Activated gamma-delta T cell treated with anti-CD3 and anti-CD28 coated beads, Interleukin-2, amount 50 U/mL, for 16 hours (primary cell): ENCODE measurements at places on chromosomes 2 and 18.
A peak's percentile ranks its signal among the peaks of the same experiment; 100 is the strongest.

DNA sequence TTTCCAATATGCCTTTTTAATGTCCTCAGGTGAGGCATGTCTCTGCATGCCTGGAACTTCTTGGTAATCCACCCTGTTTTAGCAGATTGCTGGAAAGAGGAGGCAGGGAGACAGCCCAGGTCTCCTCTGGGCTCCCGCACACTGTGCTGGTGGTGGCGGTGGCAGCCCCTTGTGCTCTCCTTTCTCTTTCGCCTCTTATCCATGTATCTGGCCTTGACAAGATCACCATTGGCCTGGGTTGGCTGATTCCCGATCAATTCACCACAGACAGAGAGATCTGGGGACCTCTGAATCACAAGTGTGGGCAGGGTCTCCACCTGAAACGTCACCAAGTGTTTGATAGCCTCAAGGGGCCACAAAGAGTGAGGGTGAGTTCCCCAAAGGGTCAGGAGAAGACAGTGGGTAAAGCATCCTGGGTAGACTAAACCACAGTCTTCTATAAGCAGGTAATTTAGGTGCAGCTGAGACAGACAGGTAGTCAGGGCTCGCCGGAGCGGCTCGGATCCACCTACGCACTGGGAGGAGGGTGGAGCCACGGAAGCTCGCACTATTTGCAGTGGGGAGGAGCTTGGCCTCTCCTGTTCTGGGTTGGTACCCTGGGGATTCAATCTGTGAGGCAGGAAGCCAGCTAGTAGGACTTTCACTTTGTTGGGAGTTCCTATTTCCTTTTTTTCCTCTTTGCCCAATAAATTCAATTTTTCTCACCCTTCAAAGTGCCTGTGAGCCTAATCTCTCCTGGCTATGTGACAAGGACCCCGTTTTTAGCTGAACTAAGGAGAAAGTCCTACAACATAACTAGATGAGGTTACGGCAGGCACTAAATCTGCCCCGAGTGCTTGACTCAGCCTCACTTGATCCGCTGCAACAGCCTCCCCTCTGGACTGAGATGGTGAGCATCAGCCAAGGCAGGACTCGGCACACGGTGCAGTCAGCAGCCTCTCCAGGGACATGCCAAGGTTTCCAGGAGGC, 57.6 kb downstream of the SLC4A3 start:
- DNase-seq: no peak

- no peak for DNase-seq
Observed at GRCh38 chr2:70974592-70974991, 3.8 kb upstream of the ANKRD53 start.

DNA sequence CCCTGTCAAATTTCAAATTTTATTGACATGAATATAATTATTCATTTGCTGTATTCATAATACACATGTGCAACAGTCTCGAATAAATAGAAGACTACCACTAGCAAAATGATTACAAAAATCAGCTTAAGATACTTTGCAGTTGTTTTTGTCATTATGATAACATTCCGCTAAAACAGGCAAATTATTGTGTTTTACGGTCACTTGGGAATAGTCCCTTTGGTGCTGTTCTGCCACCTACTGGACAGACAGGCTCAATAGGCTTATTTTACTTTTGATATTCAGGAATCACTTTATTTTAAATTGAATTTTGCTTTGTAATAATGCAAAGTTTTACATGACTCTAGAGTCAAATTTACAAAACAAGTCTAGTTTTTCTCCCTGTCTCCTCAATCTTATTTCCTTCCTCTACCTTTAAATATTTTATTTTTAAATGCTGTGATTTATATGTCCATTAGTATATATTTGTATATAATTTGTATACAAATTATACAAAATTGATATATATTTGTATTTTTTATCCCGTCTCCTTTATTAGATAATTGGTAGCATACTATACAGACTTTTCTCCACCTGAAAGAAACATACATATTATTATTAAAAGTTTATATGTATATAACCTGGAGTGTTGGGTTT, 456.3 kb downstream of the DLGAP1 start:
- no peak for DNase-seq

GRCh38 chr2:185291035-185291647, 447.5 kb upstream of the FSIP2 start:
- DNase-seq: no peak

DNA sequence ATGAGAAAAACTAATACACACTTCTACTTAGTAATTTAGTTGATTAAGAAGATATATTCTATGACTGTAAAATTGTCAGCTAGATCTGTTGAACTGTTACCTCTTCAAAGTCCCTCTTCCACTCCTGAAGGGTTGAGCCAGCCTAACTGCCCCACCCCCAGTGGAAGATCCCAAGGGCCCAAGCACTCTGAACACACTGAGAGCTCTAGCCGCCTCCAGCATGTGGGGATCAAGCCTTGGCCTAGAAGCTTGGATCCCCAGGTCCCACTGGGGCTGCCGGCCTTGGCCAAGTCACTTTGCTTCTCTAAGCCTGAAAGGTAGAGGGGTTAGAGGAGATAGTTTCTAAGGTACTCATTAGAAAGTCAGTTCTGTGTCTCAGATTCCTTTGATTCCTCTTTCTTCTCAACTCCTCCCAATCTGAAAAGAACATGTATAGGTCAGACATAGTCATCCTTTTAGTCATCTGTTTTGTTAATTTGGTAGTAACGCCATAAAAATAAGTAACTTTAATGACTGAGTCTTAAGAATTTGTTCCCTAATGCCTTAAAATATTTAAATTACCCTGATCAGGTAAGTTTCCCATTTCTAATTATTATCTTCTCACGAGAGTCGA, 5.6 kb downstream of the CPSF3 start:
- DNase-seq: no peak

DNA sequence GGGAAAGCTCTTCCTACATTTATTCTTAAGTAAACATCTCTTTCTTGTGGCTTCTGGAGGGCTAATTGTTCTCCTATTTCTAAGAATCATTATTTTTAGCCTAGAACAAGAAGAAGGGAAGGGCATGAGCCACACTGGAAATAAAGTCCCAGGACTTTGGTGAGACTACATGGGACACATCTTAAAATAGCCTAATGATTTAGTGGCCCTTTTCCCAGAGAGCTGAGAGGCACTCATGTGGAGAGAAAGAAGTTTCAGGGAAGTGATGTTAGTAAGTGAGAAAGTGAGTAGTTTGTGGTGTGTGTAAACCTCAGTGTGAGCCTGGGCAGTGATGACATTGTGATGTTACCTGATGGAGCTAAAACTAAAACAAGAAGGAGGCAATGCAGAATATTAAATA, 14.6 kb downstream of the ITGA4 start:
- no peak for DNase-seq

DNA sequence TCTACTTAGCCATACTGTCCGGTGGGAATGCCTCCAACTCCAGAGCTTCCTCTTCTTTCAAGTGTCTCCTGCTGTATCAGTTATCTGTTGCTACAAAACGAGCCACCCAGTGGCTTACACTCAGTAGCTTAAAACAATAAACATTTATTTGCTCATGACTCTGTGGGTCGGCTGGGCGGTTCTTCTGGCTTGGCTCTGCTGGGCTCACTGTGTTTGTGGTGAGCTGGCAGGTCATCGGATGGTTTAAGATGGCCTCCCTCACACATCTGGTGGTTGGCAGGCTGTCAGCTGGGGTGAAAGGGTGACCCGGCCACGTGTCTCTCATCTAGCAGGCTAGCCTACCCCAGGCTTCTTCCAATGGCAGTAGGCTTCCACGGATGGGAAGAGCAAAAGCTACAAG, 122.4 kb upstream of the SLC1A4 start:
- DNase-seq: no peak

DNA sequence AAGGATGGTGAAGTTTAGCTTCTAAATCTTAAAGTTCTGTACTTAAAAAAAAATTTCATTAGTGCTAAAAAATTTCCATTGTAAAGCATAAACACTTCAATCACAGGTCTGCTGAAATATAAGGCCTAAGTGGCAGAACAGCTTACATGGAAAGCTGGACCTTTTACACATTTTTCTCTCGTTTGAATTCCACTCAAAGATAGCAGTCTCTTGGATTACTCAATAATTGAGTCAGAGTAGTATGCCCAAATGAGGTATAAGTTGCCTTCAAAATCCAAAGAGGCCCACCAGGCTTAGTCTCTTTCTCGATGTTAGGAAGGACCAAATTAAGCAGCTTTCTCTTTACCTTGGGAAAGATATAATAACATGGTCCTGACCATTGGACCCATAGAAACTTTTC, 220.4 kb upstream of the CWC22 start:
- no peak for DNase-seq

DNA sequence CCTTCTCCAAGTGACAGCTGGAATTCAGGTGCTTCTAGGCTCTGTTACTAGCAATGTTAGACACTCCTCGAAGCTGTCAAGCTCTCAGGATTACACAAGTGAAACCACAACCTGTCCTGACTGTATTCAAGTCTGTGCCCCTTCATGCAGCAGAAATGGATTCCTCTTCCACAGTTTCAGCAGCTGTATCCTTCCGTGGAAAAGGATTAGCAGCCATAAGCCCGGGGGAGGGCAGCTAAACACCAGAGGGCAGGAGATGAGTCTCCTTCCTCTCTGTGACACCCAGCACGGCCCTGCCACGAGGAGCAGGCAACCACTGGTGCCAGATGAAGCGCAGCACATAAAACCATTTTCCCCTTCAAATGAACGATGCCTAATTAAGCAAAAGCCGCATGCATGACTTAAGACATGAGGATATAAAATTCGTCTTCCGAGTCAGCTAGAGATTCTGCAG, 1.2 kb downstream of the ST3GAL5 start:
- peak; percentile 31 for DNase-seq

- no peak for DNase-seq
Observed at GRCh38 chr2:66303471-66303870, 131.5 kb upstream of the MEIS1 start.

GRCh38 chr2:88754585-88755320, 63.3 kb downstream of the RPIA start:
- no peak for DNase-seq

DNA sequence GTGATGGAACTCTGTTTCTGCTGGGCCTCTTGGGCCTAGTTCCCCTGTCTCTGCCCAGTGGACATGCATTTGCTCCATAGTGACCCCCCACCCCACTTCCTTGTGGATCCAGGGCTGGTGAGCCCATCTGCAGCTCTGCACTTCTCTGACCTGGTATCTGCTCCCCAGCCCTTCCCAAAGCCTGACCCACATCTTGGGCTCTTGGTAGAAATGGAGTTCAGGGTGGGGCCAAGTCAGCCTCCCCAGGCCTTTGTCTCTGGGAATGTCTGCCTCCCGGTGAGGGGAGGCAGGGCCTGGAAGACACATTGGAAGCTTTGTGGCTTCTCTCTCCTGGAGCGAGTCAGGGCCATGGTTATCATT, 6.3 kb upstream of the TRAF3IP1 start:
- no peak for DNase-seq

- no peak for DNase-seq
Observed at GRCh38 chr2:232418056-232418455, 11.4 kb downstream of the ALPG start.

DNA sequence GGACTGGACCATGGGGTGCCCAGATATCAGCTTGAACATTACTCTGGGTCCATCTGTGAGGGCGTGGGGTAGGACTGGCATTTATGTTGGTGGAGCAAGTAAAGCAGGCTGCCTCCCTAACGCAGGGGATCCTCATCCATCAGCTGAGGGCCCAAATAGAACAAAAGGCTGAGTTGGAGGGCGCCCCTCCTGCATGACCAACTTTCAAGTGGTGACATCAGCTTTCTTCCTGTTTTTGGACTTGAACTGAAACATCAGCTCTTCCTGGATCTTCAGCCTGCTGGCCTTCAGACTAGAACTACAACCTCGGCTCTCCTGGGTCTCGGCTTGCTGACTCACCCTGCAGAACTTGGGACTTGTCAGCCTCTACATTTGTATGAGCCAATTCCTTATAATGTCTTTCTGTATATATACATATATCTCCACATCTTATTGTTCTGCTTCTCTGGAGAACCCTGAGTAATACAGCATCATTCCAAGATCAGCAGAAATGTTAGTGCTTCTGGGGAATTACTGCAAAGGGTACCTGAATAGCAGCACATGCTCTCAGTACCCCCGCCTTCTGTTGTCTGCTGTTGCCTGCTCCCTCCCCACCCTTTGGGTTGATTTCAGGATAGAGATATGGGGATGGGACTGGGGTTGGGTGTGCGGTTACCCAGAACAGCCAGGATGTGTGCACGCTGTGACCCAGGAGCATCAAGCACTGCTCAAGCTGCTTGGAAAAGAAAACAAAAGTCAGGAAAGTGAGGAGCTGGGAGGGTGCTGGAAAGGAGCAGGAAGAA, 20.0 kb downstream of the TMEM127 start:
- no peak for DNase-seq

- DNase-seq: no peak
Observed at GRCh38 chr2:222418739-222419138, 5.6 kb upstream of the SGPP2 start.

DNA sequence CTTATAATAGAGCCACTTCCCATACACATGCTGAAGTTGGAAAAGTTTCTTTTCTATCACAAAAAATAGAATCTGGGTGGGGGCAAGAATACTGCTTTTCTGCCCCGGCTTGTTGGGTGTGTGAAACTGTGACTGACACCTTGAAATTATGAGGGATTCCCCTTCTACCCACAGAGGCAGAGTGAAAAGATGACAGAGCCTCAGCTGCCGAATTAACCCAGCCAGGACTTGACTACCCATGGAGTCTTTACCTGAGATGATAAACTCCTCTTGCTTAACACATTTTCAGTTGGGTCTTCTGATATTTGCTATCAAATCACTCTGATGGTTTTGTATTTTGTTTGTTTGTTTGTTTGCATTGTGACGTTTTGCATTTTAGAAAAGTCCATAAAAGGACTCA, 66.0 kb upstream of the PMAIP1 start:
- DNase-seq: no peak

DNA sequence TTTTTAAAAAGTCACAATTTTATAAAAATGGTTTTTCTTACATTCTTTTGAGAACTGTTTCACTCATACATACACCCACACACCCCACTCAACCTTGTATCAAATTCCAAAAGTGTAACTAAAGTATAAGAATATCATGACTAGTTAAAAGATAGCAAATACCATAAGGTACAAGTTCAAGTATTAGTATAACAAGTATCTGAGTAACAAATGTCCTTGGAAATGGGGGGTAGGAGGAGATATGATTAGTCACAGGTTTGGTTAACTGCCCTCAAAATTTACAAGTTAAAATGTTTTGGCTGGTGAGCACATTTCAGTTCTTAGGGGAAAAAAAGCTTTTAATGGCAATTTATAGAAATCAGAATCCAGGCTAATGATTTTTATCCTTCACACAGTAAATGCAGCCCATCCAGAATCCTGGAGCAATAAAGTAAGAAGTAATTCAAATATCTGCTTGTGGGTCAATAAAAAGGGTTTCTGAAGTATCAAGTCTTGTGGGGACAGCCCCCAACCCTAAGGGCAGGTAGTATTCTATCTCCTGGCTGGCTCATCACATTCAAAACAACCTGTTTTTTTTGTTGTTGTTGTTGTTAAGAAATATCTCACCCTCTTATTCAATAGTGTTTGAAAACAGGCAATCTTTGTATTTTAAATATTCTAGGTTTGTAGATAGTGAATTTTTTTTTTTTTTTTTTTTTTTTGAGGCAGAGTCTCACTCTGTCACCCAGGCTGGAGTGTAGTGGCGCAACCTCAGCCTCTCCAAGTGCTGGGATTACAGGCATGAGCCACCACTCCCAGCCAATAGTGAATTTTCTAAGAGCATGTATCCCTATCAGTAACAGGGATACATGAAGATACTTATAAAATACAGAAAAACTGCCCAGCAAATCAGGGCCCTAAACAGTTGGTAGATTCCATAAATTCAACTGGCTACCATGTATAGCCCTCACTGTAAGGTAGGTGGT, 14.5 kb downstream of the IAH1 start:
- no peak for DNase-seq

- no peak for DNase-seq
Observed at GRCh38 chr2:66899109-66899508, 464.2 kb downstream of the MEIS1 start.
